ENCODE measurements at places on chromosomes 2 and 18.

- DNase-seq, result no peak
Observed at GRCh38 chr2:96404446-96405373, 69.1 kb downstream of the NCAPH start.

- DNase-seq, result peak; percentile 56
Observed at GRCh38 chr2:37794717-37795116, 123.3 kb upstream of the CDC42EP3 start.

DNA sequence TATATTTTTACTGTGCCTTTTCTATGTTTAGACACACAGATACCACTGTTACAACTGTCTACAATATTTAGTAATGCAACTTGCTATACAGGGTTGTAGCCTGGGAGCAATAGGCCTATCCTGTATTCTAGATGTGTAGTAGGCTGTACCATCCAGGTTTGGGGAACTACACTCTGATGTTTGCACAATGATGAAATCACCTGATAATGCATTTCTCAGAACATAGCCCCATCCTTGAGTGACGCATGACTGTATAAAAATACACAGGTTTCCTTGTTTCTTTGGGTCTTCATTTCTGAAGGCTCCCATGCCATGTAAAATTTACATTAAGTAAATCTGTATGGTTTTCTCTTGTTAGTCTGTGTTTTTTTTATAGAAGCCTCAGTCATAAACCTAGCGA, 270.9 kb upstream of the SKOR2 start:
- DNase-seq, result no peak

- DNase-seq, result no peak
Observed at GRCh38 chr2:101533561-101534148, 58.7 kb upstream of the RFX8 start.

- DNase-seq, result no peak
Observed at GRCh38 chr18:58290116-58290695, 246.2 kb downstream of the NEDD4L start.

DNA sequence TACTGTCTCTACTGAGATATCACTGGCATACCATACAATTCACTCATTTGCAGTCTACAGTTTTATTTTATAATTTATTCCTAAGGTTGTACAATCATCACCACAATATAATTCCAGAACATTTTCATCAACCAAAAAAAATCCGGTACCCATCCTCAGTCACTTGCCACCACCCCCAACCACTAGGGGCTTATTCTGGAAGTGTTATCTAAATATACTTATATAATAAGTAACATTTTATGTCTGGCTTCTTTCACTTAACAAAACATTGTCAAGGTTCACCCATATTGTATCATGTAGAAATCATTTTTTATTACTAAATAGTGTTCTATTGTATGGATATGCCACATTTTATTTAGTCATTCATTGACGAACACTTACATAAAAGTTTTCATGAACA, 440.8 kb downstream of the RNF144A start:
- DNase-seq, result no peak

DNA sequence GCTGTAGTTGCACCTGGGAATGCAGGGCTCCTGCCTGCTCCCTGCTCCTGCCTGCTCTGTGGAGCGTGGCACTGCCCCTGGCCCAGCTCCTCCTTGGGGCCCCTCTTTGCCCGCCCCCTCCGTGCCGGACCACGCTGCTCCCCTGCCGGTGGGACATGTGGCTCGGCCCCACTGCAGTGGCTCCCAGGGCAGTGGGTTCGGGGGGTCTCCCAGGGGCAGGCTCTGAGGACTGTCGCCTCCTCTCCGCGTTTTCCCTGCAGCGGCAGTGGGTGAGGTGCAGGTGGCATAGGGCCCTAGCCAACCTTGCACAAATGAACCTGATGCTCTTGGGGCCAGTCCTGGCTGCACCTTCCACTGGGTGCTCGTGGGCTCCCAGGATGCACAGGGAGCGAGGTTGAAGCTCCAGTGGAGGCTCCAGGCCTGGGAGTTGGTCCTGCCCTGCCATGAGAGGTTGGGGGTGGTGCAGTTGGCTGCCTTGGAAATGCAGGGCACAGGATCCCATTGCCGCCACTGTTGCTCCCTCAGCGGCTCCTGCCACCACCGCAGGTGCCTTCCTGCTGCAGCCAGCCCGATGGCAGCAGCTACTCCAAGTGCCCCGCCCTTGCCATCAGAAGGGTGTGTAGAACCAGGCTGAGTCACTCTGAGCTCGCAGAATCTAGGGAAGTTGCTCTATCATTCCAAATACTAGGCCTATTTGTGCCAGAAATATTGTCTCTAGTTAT, 313.1 kb upstream of the SYT4 start:
- DNase-seq, result no peak

DNA sequence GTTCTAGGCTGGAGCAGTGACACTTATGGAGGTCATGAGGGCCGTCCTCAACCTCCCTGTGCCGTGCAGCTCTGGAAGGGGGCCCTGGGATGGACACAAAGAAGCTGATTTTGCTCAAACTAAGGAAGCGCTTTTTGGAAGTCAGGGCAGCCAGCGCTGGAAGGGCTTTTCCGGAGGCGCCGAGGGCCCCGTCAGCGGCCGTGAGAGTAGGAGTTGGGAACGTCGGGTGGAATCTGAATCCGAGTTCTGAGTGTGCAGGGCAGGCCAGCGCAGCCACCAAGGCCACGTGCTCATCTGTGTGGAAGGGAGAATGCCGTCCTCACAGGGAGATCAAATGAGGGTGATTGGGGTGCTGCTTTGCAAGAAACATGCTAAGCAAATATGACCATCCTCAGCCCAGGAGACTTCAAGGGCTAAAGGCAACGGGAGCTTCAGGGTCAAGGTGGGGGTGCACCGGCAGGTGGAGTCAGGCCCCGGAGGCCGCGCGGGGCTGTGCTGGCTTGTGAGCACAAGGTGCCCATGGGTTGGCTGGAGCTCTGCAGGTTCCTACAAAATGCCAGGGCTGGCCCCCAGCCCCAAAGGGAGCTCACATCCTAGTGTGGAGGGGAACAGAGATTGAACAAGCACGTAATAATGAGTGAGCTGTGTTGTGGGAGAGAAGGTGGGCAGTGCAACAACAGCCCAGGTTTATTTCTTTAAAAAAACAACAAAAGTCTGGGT, 70.4 kb upstream of the HPCAL1 start:
- no peak for DNase-seq

DNA sequence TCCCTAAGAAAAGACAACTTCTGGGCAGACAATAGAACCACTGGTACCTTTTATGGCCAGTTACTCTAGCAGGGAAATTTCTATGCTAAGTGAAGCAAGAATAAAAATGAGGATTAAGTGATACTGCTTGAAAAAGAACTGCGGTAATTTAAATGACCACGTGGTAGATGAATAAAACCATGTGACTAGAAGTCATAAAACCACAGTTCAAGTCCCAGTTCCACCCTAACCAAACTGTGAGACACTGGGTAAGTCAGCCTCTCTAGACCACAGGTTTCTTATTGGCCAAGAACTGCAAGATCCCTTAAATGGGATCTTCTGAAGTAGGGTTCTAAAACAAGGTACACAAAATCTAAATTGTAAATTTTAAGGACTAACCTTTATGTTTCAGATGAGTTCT, 12.7 kb downstream of the TMEM237 start:
- DNase-seq, result no peak

GRCh38 chr2:223075301-223076270, 23.6 kb downstream of the KCNE4 start:
- peak; percentile 43 for DNase-seq

DNA sequence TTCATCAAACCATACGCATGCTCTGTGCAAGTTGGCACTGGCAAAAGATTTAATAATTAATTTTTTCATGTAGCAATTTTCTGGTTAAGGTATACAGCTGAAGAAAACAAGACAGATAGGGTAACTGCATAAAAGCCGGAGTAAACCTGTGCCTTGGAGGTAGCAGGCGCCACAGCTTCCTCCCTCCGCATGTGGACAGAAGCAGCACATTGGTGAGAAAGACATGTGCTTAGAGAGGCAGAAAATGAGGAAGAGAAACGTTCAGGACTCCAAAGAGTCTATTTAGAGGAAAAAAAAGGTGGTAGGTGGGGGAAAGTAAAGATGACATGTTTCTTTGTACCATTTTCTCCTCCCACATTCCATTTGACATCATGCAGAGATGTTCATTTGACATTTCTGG, 9.3 kb downstream of the ST6GAL2 start:
- DNase-seq, result no peak

- no peak for DNase-seq
Observed at GRCh38 chr2:84996909-84997308, 25.9 kb downstream of the KCMF1 start.

- no peak for DNase-seq
Observed at GRCh38 chr2:171627412-171627811, 59.9 kb upstream of the DYNC1I2 start.

- no peak for DNase-seq
Observed at GRCh38 chr18:36108196-36108595, 20.9 kb downstream of the SLC39A6 start.

GRCh38 chr2:196131949-196132925, 39.1 kb downstream of the STK17B start:
- DNase-seq, result no peak

DNA sequence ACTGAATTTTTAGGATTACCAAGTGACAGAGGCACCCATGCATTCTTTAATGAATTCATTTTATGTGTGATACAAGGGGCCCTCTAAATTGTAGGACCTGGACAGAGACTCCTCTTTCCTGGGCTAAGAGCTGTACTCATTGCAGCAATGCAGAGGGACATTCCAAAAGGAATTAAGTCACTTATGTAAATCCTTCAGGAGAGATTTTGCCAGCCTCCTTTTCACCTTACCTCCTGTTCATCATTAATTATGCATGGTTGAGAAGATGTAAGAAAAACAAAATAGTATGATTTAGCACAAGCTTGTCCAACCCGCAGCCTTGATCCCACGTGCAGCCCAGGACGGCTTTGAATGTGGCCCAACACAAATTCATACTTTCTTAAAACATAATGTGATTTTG, 84.5 kb upstream of the TANK start:
- DNase-seq, result no peak

- no peak for DNase-seq
Observed at GRCh38 chr2:159073256-159073655, 104.8 kb downstream of the TANC1 start.

- peak; percentile 86 for DNase-seq
Observed at GRCh38 chr2:172655091-172655837, 80.4 kb upstream of the RAPGEF4 start.

GRCh38 chr2:235829726-235830125, 335.9 kb downstream of the AGAP1 start:
- no peak for DNase-seq

DNA sequence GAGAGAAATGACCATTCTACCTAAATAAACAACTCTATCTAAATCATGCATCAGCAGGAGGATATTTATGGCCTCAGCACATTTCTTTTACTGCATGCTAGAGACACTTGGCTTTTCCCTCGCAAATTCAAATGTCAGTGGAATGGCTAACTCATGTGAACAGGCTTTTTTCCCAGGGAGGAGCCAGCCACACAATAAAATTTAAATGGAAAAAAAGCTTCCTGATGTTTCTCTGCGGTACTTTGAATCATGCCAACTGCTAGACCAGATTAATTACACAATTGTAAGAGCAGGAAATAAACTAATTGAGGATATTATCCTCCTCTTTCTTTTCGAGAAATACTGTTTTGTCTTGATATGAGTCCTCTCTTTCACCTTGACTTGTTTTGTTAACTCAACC, 676.3 kb downstream of the IRS1 start:
- DNase-seq, result peak; percentile 73

GRCh38 chr18:43606795-43607194, 329.5 kb upstream of the SYT4 start:
- no peak for DNase-seq

- no peak for DNase-seq
Observed at GRCh38 chr2:216745453-216745852, 50.1 kb upstream of the IGFBP5 start.

GRCh38 chr2:185137700-185138099, 539.4 kb downstream of the ZNF804A start:
- no peak for DNase-seq

- DNase-seq, result peak; percentile 58
Observed at GRCh38 chr2:108927936-108928659, 60.9 kb downstream of the EDAR start.

DNA sequence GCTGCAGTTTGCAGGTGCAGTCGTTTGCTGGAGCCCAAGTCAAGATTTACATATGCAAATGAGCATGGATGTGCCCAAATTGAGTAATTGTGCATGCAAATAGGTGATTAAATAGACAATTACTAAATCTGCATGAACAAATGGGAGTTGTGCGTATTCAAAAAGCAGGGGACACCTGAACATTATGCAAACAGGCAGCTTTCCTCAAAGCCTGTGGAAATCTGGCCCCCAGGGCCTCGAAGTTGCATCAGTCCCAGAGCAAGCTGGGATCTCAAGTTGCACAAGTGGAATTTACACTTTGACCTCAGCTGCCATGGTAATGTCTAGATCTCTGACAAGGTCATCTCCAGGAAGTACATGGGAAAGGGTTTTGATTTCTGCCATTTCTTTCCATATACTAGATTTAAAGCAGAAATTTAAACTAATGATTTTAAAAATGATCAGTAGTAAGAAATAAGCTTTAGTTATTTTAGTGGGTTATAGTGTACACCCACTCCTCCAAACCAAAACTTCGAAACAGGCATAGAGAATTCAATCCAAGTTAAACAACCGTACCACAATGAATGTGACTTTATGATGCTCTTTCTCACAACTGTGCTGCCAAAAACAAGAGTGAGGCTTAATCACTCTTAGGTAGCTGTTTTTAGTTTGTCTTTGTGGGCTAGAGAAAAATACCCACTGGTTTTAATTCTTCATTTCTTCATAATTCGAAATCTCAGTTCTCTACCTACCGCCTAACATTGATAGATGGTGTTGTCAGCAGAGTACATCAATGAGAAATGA, 110.7 kb downstream of the RND3 start:
- peak; percentile 26 for DNase-seq

- DNase-seq, result peak; percentile 5
Observed at GRCh38 chr2:214604861-214605260, 194.0 kb downstream of the VWC2L start.

DNA sequence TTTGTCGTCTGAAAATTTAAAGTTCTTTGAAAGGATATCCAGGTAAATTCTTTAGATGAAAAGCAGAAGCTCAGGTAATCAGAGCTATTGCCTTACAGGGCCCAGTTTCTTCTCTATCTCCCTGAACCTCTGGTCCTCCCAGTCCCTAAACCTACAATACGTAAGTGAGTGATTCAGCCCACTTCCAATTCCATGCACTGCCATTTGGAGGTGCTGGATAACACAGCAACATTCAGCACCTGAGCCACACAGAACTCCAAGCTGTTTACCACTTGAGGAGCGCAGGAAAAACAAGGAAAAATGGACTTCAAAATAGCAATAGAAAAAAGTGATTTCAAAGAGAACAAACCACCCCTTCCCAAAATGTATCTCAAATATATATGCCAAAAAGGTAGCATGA, 105.0 kb upstream of the DNAJC10 start:
- no peak for DNase-seq

GRCh38 chr18:53509886-53510285, 714.6 kb downstream of the MBD2 start:
- no peak for DNase-seq
